ENCODE measurements at places on chromosomes 4 and X.

DNA sequence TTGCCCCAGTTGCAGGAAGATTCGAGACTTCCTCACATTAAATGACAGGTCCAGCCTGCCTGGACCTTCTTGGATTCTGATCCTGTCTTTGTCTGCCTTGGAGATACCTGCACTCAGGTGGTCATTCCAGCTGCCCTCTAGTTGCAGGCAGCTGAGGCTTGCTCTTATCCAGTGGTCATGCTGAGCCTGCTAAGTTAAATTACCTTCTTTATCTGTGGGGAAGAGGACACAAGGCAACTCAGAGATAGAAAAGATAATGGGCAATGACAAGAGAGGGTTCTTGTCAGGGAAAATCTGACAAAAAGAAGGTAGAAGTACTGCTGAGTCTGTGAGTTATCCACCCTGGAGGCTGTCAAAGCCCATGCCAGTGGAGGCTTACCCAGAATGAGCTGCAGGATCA, 401.4 kb downstream of the MID1IP1 start:
- no peak for DNase-seq

- DNase-seq = no peak
Observed at GRCh38 chr4:144649646-144650045, 3.7 kb downstream of the HHIP start.

- DNase-seq = no peak
Observed at GRCh38 chr4:188032170-188032569, 36.6 kb downstream of the ZFP42 start.

DNA sequence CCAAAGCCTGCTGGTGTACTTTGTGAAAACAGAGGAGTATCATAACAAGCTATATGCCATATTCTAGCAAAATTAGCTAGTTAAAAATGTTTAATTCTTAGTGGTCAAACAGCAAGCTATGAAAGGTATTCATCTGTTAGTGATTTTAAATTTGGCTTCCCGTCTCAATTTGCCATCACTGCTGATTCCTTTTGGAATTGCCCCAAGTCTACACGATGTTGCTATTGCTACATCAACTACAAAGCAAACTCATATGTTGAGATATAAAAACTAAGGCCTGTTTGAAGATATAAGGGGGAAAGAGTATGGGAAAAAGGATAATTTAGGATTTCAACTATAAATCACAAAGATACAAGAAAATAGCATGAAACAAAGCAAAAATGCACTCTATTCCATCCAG, 146.1 kb downstream of the COL25A1 start:
- DNase-seq = no peak

GRCh38 chr4:106707776-106708463, 328.2 kb downstream of the DKK2 start:
- DNase-seq = no peak

DNA sequence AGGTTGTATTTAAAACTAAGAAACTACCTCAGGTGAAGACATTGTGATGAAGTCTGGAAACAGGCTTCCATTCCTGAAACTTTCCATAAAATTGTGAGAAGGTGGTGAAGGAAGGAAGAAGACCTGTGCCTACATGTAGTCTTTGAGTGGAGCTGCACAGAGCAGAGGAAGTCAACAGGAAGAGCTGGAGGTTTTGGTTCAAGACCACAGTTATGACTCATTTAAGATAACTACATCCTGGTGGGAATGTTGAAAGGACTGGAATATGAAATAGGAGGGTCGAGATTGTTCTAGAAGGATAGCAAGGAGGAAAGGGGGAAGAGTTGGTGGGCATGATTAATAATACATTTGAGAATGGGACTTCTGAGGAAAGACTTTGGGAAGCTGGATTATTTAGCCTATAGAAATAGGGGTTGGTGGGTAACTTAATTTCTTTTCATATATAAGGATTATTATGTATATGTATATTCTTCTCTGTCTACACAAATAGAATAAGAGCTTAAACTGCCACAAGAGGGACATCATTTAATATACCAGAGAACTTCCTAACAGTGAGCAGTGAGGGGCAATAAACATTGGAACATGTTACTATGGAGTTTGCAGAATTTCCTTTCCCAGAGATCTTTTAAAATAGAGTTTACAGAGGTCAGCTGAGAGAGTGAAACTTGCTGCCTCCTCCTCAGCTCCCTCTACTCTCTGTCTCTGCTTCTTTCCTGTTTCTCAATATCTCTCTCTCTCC, 23.5 kb downstream of the AWAT2 start:
- no peak for DNase-seq

DNA sequence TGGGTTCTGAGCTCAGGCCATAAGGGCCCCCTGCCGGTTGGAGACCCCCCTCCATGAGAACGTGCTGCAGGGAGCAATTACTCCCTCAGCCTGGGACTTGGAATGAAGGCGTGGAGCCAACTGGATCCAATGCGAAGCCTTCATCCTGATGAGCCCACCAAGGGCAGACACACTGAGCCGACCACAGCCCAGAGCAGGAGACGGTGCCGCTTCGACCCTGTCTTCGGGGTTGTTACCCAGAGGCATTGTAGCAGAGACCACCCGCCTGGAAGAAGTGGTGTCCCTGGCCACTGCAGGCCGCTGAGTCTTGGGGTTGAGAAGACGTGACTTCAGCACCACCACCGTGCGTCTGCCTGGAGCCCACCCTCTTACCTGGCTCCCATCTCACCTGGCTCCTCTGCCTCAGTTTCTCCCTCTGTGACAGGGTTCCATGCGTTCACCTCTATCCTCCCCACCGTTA, 7.0 kb upstream of the NKX1-1 start:
- no peak for DNase-seq

DNA sequence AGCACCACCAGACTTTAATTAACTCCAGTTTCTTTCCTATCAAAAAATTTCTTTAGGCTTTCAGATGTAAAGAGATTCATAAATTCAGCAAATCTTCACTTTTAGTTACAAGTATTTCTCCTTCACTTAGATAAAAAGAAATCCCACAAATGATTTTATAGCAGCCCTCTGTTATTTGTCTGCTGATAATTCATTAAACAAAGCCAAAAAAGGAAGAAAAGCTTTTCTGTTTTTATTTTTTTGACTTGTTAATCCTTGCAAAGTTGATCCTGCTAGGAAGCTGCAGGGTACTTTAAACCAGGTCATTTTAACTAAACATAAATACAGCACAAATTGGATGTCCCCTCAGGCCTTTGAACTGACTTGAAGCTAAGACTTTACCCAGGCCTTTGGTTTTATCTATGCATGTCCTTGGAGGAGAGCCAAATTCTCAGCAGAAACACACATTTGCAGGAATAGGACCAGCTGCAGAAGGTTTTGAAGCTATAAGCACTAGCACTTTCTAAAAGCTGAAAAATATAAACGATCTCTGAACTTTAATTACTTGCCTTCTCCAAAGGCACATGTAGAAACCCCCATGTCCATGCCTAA, 57.5 kb downstream of the PCDH18 start:
- no peak for DNase-seq
